Fibroblast of skin of left quadriceps (primary cell): ENCODE measurements at places on chromosomes 4 and X.
A peak's percentile ranks its signal among the peaks of the same experiment; 100 is the strongest.

GRCh38 chr4:103497692-103498091, 222.1 kb downstream of the TACR3 start:
- no peak for DNase-seq

DNA sequence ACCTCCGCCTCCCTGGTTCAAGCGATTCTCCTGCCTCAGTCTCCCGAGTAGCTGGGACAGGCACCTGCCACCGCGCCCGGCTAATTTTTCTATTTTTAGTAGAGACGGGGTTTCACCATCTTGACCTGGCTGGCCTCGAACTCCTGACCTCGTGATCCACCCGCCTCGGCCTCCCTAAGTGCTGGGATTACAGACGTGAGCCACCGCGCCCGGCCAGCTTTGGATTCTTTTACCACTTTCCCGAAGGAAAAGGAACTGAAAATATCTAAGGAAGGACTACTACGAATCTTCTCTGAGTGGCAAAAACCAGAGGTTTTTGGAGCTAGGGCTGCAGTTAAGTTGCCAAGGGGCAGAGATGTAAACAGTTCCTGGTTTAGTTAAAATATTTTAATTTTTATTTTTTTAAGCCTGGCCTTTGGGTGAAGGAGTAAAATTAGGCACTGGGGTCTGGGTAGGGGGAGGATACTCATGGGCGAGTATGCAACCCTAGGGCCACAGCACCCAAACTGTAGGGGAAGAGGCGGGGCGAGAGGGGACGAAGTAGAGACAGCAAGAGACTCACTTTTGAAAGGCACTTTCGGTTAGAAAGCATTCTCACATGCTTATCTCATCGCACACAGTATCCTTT, 525 bp upstream of the CISD2 start:
- DNase-seq, result no peak

- peak; percentile 8 for DNase-seq
Observed at GRCh38 chr4:111127841-111128240, 505.0 kb upstream of the PITX2 start.

DNA sequence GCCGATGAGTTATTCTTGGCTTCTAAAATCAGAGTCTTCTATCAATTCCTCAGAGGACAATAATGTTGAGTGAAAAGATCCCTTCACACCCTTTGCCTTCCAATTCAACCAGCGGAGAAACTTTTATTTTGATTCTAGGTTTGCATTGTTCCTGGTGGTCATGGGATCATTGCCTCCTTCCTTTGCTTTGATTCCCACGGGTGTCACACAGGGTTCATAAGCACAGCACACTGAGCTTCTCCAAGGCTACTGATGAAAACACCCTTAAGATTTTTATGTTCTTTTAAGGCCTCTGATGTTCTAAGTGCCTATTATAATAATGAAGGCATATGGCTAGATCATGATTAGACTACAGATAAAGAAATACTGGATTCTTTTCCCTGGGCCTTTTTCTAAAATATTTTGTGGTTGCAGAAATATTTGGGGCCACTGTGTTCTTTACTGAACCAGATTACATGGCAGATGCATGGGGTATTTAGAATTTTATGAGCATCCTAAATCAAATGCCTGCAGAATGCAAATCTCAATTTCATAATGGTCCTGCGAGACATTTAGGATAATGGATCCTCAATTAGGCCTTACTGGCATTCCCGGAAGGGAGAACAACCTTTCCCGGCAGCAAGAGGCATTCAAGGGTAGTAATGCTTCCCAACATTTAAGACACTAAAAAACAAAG, 43.9 kb upstream of the FGFBP2 start:
- no peak for DNase-seq

DNA sequence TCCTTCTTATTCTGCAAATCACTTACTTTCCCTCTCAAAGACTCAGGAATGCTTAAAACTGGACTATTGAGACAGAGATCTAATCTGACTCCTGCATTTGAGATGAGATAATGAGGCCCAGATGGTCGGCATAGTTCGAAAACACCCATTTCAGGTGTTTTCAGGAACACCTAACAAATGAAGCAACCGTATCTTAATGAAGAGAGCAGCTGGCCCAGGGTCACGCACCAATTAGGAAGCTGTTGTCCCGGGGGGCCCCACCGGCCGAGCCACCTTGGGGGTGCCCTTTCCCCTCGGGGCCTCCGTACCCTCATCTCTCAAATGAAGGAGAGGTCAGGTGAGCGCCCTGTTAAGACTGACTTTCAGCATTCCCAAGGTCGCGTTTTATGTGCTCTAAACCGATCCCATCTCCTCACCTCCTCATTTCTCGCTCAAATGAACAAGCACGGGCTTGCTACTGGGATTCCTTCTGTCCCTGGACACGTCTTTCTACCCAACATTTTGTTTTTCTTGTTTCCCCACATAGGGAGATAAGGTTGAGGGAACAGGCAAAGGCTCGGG, 824 bp downstream of the LRPAP1 start:
- DNase-seq, result no peak

DNA sequence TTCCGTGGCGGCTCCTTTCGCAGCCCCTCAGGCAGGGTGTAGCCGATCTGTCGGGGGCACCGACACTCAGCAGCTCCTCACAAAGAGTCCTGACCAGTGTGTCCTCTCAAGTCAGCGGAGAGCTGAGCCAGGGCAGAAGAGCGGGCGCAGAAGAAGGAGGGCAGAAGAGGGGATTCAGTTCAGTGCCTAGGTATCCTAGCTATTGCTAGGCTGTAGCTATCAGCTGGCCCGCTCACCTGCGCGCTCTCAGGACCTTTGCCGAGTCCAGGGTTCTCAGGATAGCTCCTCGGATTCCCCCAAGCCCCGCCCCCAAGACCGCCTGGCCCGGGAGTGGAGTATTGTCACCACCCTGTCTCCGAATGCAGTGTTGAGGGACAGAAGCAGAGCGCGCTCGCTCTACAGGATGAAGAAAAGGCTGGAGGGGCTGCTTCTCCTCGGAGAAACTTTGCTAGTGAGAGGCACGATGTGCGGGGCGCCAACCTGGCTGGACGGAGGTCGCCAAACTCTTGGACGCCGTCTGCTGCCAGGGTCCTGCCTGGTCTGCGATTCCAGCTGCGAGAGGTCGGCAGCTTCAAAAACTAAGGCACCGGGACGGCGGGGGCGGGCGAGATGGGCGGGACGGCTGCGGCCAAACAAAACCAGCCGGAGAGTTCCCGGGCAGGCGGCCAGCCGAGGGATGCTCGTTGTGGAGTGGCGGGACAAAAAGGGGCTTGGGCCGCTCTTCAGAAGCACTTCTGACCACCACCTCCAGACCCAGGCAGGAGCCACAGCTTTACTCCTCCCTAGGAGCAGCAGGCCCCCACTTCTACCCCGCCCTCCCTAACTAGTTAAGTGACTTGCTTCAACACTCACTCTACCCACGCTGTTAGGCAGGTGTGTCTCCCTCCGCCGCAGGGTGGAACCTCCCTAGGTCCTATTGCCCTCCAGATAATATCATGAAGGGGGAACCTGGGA, at the start of gene XKRX:
XKRX (minus strand) TSS at position 258 of the 954 bp plus-strand sequence. CDS start 613 bp downstream, outside the sequence.
- no peak for DNase-seq

DNA sequence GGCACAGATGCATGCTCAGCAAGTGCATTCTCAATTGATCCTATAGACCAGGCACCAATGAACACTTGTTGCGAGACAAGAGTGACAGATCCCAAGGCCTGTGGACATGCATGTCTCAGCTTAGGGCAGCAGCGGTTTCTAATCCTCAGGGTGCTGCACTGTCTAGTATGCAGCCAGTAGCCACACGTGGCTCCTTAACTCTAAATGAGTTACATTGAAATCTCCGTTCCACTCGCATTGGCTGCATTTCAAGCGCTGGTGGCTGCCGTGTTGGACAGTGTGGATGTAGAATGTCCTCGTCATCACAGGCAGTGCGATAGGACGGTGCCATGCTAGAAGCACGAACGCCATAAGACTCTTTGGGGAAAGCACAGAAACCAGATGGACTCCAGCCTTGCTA, 24.0 kb upstream of the AFAP1 start:
- no peak for DNase-seq

GRCh38 chr4:139227729-139228404, 50.8 kb upstream of the ELF2 start:
- DNase-seq, result no peak

DNA sequence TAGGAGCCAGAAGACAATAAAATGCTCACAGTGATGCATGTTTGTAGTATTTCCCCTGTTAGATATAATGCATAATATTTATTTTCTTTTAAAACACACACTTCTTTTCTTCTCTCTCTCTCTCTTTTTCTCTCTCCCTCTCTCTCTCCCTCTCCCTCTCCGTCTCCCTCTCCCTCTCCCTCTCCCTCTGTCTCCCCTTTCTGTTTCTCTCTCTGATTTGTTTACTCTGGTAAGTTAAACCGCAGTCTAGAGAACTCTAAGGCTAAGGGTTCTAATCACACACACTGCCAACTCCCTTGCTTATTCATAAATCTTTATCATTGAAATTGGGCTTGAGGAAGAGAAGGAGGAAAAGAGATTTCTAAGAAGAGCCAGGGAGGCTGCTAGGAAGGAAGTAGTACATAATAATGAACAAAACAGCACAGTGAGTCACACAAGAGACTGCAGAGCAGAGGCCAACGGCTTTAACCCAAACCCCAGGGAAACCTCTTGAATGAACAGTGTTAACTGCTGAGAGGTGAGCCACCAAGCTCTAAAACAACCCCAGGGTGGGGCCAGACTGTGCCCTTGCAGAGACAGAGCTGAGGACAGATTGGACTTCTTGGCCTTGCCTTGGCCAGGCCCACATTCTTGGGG, 9.1 kb upstream of the PHOX2B start:
- no peak for DNase-seq

DNA sequence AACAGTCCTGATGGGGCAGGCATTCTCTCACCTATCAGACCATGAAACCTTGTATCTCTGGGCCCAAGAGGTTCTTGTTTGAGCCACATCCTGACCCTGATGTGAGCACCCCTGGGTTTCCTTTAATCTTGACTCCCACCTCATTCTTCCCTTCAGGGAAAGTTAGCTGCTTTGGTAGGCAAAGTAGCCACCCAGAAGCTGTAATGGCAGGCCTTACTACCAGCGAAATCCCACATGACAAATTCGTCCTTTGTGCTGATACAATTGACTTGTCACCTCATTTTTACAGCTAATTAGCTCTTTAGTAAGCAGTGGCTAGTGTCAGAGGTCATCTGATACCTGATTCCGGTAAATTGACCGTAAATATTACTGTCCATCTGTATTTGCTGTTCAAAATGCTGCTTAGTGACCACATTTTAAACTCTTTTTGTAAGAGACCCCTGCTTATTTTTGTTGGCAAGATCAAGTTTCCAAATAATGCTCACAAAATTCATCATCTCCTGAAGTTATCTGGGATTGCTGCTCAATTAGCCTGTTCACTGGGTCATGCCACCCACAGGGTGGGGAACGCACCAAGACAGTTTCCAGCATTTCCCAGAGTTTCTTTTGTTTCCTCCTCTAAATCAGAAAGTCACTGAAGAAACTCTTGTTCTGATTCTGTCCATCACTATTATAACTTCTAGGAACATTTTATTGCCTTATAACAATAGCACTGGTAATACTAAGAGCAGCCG, 329.7 kb downstream of the GPAT3 start:
- no peak for DNase-seq

GRCh38 chr4:7857238-7857701, 82.4 kb downstream of the AFAP1 start:
- DNase-seq, result peak; percentile 84

DNA sequence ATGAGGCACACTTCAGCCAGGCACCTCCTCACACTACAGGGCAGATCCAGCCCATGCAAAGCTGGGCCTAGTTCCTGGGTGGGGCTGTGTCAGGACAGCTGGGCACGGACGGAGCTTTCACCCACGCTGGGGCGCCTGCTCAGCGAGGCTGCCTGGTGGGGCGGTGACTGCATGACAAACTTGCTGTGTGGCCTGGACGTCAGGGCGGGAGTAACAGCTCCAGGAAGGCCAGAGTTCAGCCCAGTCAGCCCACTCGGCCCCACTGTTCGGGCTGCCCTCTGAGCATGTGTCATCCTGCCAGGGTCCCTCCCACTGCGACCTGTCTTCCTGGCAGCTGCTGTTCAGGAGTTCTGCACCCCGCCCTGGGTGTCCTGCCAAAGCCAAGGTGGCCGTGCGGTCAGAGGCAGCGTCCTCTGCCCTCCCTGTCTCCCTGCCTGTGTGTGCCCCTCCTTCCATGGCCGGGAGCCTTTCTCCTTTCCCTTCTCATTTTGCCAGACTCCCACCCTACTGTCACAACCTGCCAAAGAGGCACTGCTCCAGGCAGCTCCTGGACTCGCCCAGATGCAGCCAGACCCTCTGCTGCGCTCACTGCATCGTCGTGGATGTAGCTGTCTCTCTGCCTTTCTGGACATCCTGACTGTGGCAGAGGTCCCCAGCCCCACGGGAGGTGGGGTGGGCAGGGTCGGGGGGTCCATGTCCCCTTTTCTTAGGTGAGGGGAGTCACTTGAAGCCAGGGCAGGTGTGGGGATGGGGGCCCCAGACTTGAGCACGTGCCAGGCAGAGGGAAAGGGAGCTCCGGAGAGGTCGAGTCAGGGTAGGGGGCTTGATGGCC, 33.0 kb upstream of the KIAA0232 start:
- no peak for DNase-seq

DNA sequence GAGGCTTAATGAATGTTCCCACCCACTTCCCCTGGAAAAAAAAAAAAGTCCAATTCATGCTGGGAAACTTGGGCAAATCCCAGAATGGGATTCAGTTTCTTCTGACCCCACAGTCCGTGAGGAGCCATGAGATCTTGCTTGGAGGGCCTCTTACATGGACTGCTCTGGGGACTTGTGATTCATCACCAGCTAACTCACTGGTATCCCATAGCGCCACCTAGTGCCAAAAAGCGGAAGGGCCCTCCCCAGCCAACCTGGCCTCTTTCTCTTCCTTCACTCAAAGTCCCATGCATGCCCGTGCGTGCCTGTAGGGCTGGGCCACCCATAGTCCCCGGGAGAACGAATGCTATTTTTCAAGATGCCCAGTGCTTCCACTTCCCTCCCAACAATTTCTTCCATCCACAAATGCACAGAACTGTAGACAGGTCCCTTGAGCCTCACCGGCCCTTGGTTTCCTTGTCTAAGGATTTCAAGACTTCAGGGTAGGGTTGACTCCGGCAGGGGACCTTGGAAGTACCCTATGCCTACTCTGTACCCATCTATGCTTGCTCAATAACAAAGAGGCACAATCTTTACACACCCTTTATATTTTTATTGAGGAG, 5.1 kb downstream of the RTL5 start:
- peak; percentile 77 for DNase-seq

- DNase-seq, result no peak
Observed at GRCh38 chrX:6890544-6891261, 256.8 kb upstream of the STS start.

DNA sequence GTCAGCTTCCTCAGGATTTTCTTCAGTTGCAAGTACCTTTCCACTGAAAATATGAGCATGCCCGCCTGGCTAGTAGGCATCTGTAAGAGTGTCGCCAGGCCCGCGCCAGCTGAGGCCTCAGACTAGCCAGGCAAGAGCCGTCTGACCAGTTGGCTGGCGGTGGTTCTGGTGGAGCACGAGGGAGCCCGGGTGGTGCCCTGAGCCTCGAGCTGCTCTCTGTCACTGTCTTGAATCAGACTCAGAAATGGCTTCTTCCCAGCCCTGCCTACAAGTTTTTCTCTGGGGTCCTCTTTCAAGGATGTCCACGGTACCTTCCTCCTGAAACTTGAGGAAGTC, 11.9 kb downstream of the GRPEL1 start:
- DNase-seq, result no peak

- no peak for DNase-seq
Observed at GRCh38 chr4:163556177-163556576, 61.7 kb downstream of the TMA16 start.

GRCh38 chr4:38056011-38056685, 96.0 kb downstream of the PTTG2 start:
- no peak for DNase-seq
